ENCODE measurements at places on chromosomes 16 and 17. TPM values are rescaled to one million over a fixed set of nuclear protein-coding genes. Genes with fewer than 3 reads are reported as not detected.

DNA sequence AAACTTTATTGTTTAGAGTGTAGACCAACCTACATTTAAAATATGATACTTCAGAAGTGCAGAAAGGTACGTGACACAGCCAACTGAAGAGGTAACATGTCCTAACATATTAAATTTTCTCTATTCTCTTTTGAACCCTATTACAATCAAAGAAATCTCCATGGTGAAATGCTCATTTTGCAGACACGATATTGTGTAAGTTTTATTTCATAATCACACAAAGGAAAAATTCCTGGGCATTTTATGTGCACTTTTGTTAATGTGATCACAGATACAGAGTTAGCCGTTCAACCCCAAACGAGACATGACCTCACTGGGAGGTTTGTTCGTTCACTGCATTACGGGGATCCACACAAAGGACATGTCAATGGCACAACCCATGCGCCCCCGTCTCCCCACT is 21.8 kb downstream of the KCNJ16 start:
- no peak for DNase-seq

- no peak for DNase-seq
Observed at GRCh38 chr17:15999974-16000827, 577 bp downstream of the TTC19 start.

DNA sequence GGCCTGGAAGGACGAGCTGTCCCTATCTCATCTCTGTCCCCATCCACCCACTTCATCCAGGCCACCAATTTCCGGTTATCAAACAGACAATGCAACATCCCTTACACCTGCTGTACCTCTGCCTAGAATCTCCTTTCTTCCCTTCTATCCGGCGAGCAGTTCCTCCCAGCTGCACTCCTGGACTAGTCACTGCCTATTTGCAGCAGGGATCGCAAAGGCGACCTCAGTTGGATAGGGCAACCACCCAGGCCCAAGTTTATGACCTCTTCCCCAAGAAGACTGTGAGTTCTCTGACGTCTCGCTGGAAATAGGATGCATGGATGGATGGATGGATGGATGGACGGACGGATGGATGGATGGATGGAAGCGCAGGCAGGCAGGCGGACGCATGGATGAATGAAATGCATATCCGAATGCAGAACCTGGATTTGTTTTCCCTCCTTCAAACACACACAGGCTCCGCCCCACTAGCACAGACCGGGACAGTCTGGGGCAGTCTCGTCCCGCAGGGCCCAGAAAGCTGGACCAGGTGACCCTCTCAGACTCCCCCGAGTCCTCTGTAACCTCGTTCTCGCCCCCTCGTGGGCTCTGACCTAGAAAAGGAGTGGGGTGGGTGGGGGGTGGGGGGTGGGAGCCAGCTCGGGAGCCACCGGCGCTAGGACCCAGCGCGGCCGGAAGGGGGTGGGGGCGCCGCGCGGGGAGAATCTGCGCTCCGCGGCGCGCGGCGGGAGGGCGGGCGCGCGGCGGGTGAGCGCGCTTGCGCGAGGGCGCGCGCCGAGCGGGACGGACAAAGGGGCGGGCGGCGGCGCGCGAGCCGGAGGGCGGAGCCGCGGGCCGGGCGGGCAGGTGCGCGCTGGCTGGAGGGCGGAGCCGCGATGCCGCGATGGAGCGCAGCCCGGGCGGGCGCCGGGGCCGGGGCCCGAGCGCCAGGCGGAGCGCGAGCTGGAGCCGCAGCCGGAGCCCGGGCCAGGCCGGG is at the start of gene SBK1:
Gene SBK1 (plus strand): TSS at position 875 of the 976 bp plus-strand sequence. CDS start 24,867 bp downstream, outside the sequence.
- DNase-seq, result no peak

DNA sequence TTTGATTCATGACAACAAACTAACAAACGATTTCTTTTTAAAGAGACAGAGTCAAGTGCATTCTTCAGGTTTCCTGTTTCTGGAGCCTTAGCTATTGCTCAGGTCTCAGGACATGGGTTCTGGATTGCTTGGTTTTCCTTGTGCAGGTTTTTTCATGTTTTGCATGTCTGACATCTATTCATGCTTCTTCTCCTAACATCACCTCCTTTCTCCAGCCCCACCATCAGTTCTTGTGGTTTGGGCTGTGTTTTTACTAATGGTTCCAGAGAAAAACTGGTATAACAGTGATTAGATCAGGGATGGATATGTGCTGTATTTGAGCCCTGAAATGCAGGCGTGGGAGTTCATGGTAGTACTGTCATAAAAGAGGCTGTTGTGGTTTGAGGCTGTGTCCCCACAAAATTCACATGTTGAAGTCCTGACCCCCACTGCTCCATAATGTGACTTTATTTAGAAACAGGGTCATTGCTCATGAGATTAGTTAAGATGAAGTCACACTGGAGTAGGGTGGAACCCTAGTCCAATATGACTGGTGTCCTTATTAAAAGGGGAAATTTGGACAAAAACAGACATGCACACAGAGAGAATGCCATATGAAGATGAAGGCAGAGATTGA is 67.9 kb downstream of the IRX6 start:
- no peak for DNase-seq

Gene CDH8
- not detected for total RNA-seq

Gene ZMYND15
- 0.11 TPM for total RNA-seq

Gene TPSG1
- total RNA-seq, result not detected

Gene SLC38A8
- total RNA-seq, result not detected

Gene LITAFD
- not detected for total RNA-seq
